ENCODE measurements at places on chromosomes 12 and 14.

DNA sequence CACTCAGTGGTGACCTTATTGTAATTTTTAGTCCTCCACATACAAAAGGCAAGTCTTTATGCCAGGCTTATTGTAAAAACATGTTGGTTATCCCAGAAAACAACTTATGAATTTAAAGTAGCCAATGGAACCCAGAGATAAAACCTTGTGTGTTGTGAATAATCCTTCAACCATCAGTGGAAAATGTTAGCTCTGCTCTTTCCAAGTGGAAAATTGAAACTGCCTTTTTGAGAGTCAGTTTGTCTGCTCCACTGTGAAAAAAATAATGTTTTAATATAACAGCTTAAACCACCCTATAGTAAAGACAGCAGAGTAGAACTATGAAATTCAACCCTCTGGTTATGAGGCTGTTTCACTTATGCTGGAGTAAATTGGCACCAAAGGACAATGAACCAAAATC lies 112.0 kb downstream of the TTLL5 start:
- DNase-seq: no peak

DNA sequence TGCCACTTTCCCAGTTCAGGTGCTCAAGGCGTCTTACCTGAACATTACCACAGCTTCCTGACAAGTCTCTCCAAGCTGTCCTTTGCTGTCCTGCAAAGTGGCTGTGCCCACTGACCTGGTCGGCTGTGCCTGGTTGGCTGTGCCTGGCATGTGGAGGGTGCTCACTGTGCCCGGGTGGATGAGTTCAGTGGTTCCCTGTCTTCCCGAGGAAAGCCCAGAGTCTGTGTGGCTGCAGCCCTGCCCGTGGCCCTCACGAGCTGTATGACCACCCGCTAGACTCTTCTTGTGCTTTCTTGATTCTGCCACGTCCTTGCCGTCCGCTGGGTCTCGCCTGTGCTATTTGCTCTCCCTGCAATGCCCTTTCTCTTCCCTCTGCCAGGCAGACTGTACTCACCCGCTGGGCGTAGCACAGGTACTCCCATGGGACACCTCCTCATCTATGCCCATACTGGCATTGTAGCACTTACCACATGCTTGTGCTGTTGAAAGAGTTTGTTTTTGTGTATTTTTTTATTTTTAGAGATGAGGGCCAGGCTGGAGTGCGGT lies 95.9 kb downstream of the TSPAN9 start:
- DNase-seq: no peak

DNA sequence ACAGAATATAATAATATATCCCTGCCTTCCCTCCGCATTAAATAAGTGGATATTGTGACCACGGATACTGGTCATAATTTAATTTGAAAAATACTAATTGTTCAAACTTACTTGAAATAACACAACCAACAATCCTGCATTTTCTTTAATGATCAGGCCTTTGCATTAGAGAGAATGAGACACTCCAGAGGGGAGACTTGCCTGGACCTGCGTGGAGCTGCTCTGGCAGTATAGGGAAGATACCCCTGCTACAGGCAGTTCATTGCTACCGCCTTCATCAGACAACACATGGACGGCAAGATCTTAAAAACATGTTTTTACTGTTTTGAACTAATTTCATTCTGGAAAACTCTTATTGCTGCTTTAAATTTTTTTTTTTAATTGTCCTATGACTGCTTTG lies 211.0 kb upstream of the FAR2 start:
- no peak for DNase-seq

DNA sequence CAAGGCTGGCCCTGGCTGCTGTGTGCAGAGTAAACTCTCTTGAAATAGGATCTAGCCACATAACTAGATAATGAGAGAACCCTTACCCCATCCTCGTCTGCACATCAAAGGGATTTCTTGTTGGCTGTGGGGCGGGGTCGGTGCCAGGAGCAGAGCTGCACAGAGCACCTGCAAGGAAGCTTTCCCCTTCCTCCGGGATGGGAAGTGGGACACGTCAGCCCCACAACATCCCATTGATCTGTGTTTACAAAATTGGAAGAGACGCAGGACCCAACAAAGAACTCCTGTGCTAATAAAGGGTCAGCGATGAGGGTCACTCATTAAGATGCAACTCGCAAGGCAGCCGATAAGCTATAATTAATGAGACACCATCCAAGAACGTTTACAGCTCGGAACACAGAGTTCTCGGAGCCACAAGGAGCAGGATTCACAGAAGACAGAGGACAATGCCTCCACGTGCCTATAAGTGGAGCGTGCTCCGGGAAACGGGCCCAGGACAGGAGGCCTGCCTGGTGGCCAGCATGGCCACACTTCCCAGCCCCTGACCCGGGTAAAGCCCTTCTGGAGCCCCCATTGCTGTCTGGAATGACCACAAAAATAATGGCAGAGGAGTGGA lies 171.5 kb downstream of the SLC15A4 start:
- no peak for DNase-seq

Data from CD14-positive monocyte (primary cell).